Right hindlimb (tissue), 1 donor: ENCODE measurements at places on chromosomes 7 and 10.
A peak's percentile ranks its signal among the peaks of the same experiment; 100 is the strongest.

DNA sequence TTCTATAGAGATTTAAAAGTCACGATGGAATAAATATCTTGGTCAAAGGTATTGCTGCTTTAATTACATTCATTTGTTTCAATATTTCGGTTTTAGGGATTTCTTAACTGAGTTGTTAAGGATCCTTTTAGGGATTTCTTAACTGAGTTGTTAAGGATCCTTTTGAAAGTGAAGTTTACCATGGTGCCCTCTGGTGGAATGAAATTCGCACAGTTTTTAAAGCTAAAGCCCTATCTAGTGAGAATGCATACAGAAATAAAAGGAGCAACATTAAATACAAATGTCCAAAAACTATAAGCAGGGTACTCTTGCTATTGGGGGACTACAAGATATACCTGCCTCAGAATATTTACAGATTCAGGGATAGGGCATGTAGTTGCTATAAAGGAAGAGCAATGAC is 193.7 kb downstream of the RNLS start:
- DNase-seq: peak; percentile 25

DNA sequence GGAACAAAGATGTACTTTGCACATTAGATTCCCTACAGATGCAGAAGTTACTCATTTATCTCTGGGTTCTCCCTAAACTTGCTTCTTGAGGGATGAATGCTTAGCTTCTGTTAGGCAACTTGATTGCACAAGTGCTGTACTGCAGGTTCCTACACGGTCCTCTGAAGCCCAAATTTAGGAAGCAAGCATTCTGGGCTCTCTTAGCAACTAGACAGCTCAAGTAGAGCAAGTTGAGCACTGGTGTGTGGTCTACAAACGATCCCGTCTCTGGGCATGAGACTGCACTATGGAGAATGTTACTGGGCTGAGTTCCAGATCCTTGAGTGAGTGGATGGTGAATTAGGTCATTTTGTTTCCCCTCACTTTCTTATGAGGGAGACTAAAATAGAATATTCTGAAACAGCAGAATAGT is 14.3 kb downstream of the SEMA3D start:
- peak; percentile 61 for DNase-seq

DNA sequence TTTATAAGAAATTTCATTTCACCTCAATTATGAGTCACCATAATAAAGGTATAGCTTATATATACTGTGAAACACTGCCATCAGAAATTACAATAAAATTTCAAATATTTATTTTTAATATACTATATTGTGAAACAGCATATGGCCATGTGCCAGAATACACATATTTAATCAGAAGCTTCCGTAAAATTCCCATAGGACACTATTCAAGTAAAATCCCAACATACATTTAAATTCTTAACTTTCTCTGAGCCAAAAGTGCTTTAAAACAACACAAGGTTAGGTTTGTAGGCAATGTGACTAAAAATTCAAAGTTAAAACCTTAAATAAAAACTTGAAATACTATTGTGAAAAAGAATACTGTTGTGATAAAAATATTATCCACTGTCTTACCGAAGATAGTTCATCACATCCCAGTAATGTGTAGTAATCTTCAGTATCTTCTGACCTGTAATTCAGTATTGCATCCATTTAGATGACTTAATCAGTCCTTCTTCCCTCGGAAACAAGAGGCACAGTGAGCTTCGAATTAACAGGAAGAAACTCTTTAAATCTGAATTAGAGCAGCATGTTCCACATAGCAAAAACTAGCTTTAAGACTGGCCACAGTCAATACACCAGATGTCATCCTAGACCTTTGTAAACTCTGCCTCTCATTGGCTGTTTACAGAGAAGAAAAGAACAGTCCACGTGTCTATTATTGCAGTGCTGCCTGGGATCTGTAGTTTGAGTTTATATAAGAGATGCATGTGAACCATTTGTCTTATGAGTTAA is at the start of gene DNAJC12:
Gene DNAJC12 (minus strand): TSS at position 648 of the 774 bp plus-strand sequence. CDS start 177 bp downstream, at position 471.
- peak; percentile 30 for DNase-seq

DNA sequence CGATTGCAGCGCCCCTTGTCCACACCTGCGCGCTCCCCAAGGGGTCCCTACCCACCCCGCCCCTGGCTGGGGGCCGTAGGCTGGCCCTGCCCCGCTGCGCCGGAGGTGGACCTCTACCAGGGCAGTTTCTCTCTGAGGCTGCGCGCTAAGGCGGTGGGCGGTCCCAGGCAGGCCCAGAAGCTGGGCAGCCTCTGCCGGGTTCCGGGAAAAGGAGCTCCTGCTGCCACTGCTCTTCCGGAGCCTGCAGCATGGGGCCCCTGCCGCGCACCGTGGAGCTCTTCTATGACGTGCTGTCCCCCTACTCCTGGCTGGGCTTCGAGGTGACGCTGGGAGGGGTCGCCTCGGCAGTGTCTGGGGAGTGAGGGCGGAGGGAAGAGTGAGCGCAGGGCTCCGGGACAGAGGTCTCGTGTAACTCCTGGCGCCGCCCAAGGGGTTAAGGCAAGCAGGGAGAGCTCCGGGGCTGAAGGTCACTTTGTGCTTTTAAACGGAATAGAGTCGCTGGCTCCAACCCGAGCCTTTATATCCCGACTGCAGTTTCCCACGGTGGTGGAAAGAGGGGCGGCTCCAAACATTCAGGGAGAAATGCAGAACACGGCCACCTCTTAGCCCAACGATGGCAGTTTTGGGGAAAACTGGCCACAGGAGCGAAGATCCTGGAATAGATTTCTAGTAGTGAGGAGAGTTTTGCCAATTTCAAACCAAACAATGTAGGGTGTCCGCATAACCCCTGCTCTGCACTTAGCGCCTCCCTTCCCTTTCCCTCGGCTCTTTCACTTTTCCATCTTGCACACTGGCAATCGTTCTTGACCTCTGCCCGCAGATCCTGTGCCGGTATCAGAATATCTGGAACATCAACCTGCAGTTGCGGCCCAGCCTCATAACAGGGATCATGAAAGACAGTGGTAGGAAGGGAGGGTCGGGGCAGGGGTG is at the start of gene GSTK1:
Gene GSTK1 (plus strand): TSS at position 176 of the 930 bp plus-strand sequence. CDS start 73 bp downstream, at position 249.
- DNase-seq: peak; percentile 89
